ENCODE measurements at places on chromosomes 2 and 18.

DNA sequence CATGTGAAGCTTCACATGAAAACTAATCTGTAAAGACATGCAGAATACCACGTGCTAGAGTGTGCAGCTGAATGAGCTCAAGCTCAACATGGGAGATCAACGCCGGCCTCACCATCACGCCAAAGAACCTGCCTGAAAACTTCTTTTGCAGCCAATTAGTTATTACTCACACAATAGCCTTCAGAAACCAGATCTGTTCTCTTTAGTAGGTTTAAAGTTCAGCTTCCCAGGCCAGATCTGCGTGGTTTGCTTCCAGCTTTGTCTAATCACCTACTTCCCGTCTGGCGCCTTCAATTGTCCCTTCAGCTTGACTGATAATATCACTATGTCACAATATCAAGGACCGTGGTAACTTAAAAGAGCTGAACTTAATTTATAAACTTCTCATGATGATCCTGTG lies 68.0 kb upstream of the ZNF236 start:
- H3K36me3 ChIP-seq, result no peaks in the 10 kb centered on the region
- no peak overlapping the region for H3K4me3 ChIP-seq
- no peaks in the 10 kb centered on the region for H3K4me1 ChIP-seq

GRCh38 chr2:126915903-126916302 lies 17.2 kb downstream of the TEX51 start:
- no peaks in the 10 kb centered on the region for H3K36me3 ChIP-seq
- H3K27ac ChIP-seq, result no peak overlapping the region
- no peak for DNase-seq
- H3K27me3 ChIP-seq, result no peaks in the 10 kb centered on the region

GRCh38 chr2:84654414-84654813 lies 138.1 kb downstream of the DNAH6 start:
- DNase-seq, result no peak
- no peak overlapping the region for H3K4me3 ChIP-seq
- H3K27me3 ChIP-seq, result no peaks in the 10 kb centered on the region
- no peaks in the 10 kb centered on the region for H3K4me1 ChIP-seq
- H3K27ac ChIP-seq, result no peak overlapping the region
- no peaks in the 10 kb centered on the region for H3K36me3 ChIP-seq

GRCh38 chr2:158464426-158465281 lies 7.9 kb downstream of the PKP4 start:
- no peak overlapping the region for H3K4me3 ChIP-seq
- H3K4me1 ChIP-seq, result no peaks in the 10 kb centered on the region
- peak; percentile 14 for DNase-seq
- no peaks in the 10 kb centered on the region for H3K36me3 ChIP-seq
- H3K27ac ChIP-seq, result no peak overlapping the region
- no peaks in the 10 kb centered on the region for H3K27me3 ChIP-seq

GRCh38 chr2:72149556-72150156 lies 2.0 kb upstream of the CYP26B1 start:
- no peaks in the 10 kb centered on the region for H3K27me3 ChIP-seq
- no peak overlapping the region for H3K27ac ChIP-seq
- no peaks in the 10 kb centered on the region for H3K36me3 ChIP-seq
- peak overlapping the region; percentile 40 for H3K4me3 ChIP-seq
- H3K4me1 ChIP-seq, result peaks cover 49% of the 10 kb centered on the region
- peak; percentile 50 for DNase-seq

GRCh38 chr2:43265421-43265820 lies 39.0 kb upstream of the ZFP36L2 start:
- peaks cover 2% of the 10 kb centered on the region for H3K36me3 ChIP-seq
- H3K4me1 ChIP-seq, result no peaks in the 10 kb centered on the region
- no peak overlapping the region for H3K4me3 ChIP-seq

- no peaks in the 10 kb centered on the region for H3K4me1 ChIP-seq
- no peak for DNase-seq
- H3K27me3 ChIP-seq, result peaks cover 7% of the 10 kb centered on the region
- no peak overlapping the region for H3K27ac ChIP-seq
- no peak overlapping the region for H3K4me3 ChIP-seq
These were observed 431.4 kb upstream of the TNP1 start for GRCh38 chr2:217291259-217291658.

- H3K4me1 ChIP-seq, result no peaks in the 10 kb centered on the region
- H3K36me3 ChIP-seq, result no peaks in the 10 kb centered on the region
- H3K27me3 ChIP-seq, result no peaks in the 10 kb centered on the region
- no peak overlapping the region for H3K4me3 ChIP-seq
- DNase-seq, result peak; percentile 11
- no peak overlapping the region for H3K27ac ChIP-seq
These were observed 95.7 kb upstream of the LINC00305 start for GRCh38 chr18:64244571-64244970.

DNA sequence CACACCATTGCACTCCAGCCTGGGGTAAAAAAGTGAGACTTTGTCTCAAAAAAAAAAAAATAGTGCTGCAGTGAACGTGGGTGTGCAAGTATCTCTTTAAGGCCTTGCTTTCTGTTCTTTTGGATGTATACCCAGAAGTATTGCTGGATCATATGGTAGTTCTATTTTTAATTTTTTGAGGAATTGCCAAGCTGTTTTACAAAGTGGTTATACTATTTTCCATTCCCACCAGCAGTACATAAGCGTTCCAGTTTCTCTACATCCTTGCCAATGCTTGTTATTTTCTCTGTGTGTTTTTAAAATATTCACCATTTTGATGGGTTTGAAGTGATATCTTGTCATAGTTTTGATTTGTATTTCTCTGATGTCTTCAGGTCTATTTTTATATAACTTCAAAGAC lies 13.1 kb downstream of the ARMC9 start:
- H3K27me3 ChIP-seq, result no peaks in the 10 kb centered on the region
- H3K4me1 ChIP-seq, result no peaks in the 10 kb centered on the region
- H3K36me3 ChIP-seq, result no peaks in the 10 kb centered on the region
- no peak for DNase-seq
- H3K4me3 ChIP-seq, result no peak overlapping the region
- H3K27ac ChIP-seq, result no peak overlapping the region

GRCh38 chr2:80392441-80392840 lies 87.9 kb upstream of the LRRTM1 start:
- H3K36me3 ChIP-seq, result no peaks in the 10 kb centered on the region
- H3K27me3 ChIP-seq, result no peaks in the 10 kb centered on the region
- no peak for DNase-seq

DNA sequence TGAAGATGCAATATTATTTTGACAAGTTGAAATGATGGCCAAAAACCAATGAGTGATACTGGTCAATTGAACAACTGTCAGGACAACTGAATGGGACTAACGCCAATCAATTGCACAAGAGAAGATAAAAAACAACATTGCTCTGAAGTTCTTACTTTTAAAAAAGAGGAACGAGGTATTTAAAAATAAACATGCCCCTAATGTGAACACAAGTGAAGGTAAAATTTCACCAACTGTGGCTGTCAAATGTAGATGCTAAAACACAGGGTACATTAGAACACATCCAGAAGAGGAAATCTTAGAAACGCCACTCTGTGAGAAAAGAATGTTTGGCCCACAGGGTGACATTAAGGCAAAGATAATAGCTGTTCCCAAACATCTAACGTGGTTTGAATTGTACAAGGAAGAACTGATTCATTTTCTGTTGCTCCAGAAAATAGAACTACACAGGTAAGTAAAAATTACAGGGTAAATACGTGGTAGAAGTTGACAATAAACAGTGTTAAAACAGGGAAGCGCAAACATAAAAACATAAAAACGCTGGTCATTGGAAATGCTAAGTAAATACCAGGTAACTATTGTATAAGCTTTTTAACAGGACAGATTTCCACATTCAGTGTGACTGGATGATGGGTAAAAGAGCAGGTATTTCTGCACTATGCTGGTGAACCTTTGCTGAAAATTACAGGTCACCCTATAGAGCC lies 20.3 kb downstream of the LONRF2 start:
- H3K4me3 ChIP-seq, result no peak overlapping the region

DNA sequence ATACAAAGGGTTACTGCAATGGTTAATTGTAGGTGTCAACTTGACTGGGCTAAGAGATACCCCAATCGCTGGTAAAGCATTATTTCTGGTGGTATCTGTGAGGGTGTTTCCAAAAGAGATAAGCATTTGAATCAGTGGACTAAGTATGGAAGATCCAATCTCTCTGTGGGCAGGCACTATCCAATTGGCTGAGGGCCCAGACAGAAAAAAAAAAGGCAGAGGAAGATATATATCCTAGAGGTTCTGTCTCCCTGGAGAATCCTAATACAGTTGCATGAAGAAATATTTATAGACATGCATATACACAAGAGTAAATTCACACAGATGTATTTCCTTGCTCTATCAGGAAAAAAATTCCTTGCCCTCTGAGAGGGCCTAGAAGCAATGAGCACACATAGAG lies 43.9 kb downstream of the TBC1D8 start:
- H3K4me1 ChIP-seq, result no peaks in the 10 kb centered on the region
- H3K4me3 ChIP-seq, result no peak overlapping the region
- DNase-seq, result no peak
- H3K27me3 ChIP-seq, result no peaks in the 10 kb centered on the region
- H3K27ac ChIP-seq, result no peak overlapping the region

GRCh38 chr2:37464067-37464466 lies 119.6 kb downstream of the QPCT start:
- H3K4me1 ChIP-seq, result no peaks in the 10 kb centered on the region
- H3K27me3 ChIP-seq, result no peaks in the 10 kb centered on the region
- no peak overlapping the region for H3K27ac ChIP-seq
- DNase-seq, result no peak
- H3K36me3 ChIP-seq, result no peaks in the 10 kb centered on the region

DNA sequence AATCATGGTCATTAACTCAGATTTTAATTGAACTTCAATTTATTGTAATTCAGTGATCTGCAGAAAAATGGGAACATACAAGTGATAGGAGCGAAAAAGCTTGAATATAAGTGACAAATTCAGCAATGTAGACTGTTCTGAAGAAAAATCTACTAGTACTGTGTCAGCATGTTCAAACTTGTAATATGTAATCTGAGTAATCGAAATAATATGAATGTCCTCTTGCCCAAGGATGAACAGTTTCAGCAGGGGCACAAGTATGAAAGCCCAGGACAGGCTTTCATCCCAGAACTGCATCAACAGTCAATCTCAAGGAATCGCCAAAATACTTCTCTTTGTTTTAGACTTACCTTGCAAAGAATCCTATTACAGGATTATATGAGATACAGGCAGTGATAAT lies 1110.5 kb downstream of the LRP1B start:
- H3K36me3 ChIP-seq, result no peaks in the 10 kb centered on the region
- H3K4me1 ChIP-seq, result no peaks in the 10 kb centered on the region
- H3K27ac ChIP-seq, result no peak overlapping the region
- no peak overlapping the region for H3K4me3 ChIP-seq

DNA sequence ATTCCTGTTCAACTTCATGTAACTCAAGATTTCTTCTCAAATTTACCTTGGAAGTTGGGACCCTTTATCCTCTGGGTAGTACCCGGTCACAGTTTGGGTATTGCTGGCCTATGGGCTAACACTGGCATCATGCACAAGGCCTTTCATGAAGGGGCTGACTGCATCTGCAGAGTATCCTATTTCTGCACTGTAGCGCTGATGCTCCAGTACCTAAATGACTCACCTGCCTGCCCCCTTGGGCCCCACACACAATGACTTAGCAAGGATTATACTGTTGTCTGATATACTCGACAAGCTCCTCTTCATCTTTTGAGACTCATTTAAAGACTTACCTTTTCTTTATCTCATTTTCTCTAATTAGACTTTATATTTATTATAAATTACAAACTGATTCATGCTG lies 39.9 kb downstream of the DNAH6 start:
- H3K27me3 ChIP-seq, result no peaks in the 10 kb centered on the region
- H3K4me3 ChIP-seq, result no peak overlapping the region
- no peaks in the 10 kb centered on the region for H3K36me3 ChIP-seq
- DNase-seq, result no peak
- no peak overlapping the region for H3K27ac ChIP-seq

DNA sequence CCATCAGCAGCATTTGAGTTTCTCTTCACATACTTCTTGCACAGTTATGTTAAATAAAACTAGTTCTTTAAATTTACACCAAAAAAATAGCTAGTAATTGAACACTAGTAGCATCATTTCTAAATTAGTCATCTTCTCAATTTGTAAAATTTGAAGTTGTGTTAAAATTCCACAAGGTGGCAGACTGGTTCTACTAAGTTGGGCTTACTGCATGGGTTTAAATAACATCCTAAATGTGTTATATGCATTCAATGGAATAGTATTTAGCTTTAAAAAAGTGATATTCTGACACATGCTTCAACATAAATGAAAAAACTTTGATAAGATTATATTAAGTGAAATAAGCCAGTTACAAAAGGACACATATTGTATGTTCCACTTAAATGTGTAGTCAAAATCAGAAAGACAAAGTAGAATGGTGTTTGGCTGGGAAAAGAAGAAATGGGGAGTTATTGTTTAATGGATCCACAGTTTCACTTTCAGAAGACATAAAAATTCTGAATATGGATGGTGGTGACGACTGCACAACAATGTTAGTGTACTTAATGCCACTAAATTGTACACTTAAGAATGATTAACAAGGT lies 28.7 kb upstream of the RPRD1A start:
- H3K4me1 ChIP-seq, result no peaks in the 10 kb centered on the region
- no peaks in the 10 kb centered on the region for H3K27me3 ChIP-seq
- no peak overlapping the region for H3K27ac ChIP-seq
- H3K4me3 ChIP-seq, result no peak overlapping the region
- peak; percentile 65 for DNase-seq

DNA sequence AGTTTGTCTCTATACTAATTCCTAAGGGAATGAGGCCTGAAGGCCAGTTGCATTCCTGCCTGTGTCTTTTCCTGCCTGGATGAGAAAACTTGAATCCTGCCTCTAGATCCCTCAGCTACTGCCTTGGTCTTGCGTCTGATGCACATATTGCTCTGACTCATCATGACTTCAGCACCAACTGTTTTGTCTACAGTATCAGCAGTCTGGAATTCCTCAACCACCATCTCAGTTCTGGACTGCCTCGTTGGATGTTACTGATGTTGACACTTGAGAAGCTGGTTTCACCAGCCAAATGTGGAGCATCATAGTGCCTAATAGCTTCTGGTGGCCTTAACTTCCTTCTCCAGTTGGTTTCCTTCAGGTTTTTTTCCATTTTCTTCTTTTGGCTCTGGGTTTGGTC lies 211.0 kb downstream of the CTNNA2 start:
- no peaks in the 10 kb centered on the region for H3K4me1 ChIP-seq
- no peaks in the 10 kb centered on the region for H3K27me3 ChIP-seq
- no peaks in the 10 kb centered on the region for H3K36me3 ChIP-seq
- no peak overlapping the region for H3K27ac ChIP-seq
- H3K4me3 ChIP-seq, result no peak overlapping the region

GRCh38 chr18:8142131-8142711 lies 467.0 kb upstream of the RAB12 start:
- H3K4me1 ChIP-seq, result no peaks in the 10 kb centered on the region
- H3K27ac ChIP-seq, result no peak overlapping the region
- DNase-seq, result no peak

DNA sequence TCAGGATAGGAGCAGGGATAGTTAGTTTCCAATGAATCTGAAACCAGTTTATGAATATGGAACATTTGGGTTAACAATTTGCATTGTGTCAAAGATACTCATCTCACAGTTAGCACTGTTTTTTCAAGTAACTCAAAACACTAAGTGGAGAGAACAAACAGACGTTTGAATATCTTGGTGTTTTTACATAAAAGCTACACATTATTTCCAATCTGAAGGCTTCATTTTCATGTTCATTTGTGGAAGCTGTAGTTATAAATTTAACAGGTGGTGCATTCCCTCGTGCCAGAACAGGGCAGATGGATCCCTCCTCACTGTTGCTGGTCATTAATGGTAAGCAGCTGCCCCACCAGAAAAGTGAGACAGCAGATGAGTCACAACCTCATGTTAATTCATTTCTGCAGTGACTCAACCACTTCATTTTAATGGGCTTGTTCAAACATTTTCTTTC lies 286.9 kb downstream of the TMX3 start:
- H3K36me3 ChIP-seq, result no peaks in the 10 kb centered on the region
- H3K4me3 ChIP-seq, result no peak overlapping the region
- H3K27me3 ChIP-seq, result no peaks in the 10 kb centered on the region
- H3K27ac ChIP-seq, result no peak overlapping the region

Data from B cell (primary cell).